ENCODE measurements at places on chromosomes 7 and 10. TPM values are rescaled to one million over a fixed set of nuclear protein-coding genes. Genes with fewer than 3 reads are reported as not detected.

The EMX2 gene
- not detected for polyA plus RNA-seq

The BAG3 gene
- 57.4 TPM for polyA plus RNA-seq

DNA sequence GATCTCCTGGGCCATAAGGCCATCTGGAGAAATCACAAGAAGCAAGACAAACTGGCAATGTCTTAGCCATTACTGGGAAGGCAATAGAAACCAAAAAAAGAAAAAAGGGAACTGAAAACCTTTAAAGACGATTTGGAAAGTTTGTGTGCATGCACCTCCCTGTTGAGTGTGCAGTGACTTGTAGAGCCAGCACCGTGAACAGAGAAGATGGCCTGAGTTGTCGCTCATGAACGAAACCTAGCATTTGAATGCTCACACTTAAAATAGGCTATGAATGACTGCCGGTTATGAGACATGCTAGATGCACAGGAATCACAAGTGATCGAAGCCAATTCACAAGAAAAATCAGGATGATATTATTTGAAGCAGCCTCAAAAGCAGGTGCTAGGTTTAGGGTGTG, 151.3 kb upstream of the ADO start:
- DNase-seq = no peak

DNA sequence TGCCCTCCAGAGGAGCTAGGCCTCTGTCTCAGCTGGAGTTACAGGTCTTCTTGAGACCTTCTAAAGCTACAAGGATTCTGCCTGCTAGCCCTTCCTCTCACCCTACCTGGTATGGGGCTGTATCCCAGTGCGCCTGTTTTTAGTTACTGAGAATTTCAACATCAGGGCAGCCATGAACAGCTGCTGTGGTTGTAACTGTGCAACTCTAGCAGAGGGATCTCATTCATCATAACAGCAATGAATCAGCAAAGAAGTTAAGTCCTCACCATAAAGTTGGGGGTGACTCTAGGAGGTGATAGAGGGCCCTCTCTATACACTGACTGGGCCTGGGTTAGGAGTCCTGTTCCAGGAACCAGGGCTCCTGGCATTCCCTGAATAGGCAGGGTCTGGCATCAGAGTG, 14.0 kb upstream of the CDH23 start:
- DNase-seq = no peak

The PRF1 gene
- not detected for polyA plus RNA-seq

- no peak for DNase-seq
These were observed 115.7 kb downstream of the MAD1L1 start for GRCh38 chr7:2116989-2117591.

Measured in A549 (cell line).